Common myeloid progenitor, CD34-positive (primary cell): ENCODE measurements at places on chromosomes 7 and 10.

DNA sequence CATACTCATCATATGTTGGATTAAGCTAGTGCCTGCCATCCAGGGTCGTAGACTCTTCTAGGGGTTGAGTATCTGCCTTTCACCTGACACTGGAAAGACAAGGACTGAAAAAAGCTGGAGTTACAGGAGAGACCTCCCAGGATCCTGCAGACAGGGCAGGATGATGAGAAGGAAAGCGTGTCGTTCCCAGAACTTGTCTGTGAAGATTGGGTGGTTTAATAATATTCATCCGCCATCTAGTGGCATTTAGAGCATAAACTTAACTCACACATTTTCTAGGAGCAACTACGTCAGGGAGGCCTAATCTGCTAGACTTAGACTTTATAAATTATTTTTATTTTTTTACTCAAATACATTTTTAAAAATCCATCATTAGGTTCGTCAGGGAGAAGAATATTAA is 59.6 kb downstream of the ADRB1 start:
- peak; percentile 51 for DNase-seq

- no peak for DNase-seq
Observed at GRCh38 chr10:109898666-109899355, 24.5 kb downstream of the XPNPEP1 start.

DNA sequence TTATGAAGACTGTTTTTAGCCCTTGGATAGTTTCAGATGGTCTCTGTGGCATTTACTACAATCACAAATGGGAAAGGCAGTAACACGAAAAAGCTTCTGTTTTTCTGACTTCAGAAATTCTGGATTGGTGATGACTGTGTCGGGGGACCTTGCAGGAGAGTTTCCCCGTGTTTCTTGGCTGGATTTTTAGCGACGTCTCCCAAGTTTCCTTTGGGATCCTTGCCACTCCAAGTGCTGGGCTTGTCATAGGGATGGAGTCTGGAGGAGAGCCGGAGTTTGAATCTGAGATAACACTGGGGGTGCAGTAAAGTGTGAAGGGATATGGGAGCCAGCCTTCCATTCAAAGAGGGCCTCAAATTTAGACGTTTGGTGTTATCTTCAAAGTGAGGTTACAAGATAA is 179.0 kb downstream of the SNX10 start:
- no peak for DNase-seq

DNA sequence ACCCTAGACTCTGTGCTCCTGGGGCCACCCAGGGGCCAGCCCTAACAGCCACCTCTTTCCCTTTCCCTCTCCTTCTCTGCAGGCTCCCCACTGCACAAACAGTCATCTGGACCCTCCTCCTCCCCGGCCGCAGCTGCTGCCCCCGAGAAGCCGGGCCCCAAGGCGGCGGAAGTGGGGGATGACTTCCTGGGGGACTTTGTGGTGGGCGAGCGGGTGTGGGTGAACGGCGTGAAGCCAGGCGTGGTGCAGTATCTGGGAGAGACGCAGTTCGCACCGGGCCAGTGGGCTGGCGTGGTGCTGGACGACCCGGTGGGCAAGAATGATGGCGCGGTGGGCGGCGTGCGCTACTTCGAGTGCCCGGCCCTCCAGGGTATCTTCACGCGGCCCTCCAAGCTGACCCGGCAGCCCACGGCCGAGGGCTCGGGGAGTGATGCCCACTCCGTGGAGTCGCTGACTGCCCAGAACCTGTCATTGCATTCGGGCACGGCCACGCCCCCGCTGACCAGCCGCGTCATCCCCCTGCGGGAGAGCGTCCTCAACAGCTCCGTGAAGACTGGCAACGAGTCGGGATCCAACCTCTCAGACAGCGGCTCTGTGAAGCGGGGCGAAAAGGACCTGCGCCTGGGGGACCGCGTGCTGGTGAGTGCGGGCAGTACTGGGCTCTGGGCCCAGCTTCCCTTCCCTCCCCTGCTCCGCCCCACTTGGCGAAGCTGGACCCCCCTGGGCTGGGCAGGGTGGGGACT is 49.3 kb downstream of the CLIP2 start:
- no peak for DNase-seq

GRCh38 chr10:126235979-126236851 is 152.1 kb downstream of the ADAM12 start:
- DNase-seq = no peak

- DNase-seq = no peak
Observed at GRCh38 chr7:134289841-134290240, 26.9 kb downstream of the SLC35B4 start.

DNA sequence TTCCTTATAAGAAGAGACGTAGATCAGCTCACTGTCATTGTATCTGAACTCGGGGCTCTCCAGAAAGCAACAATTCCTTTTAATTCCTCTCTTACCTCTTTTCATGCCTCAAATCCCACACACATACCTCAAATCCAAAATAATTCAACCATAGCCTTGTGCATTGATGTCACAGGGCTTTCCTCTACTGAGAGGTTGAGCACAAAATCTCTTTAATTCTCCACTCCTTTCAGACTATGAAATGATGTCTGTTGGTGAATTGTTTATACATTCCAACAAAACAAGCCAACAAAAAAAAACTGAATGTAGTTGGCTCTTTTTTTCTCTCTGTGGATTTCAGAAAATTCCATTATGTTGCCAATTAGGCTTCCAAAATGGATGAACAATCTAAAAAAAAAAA is 53.2 kb downstream of the BPGM start:
- no peak for DNase-seq

DNA sequence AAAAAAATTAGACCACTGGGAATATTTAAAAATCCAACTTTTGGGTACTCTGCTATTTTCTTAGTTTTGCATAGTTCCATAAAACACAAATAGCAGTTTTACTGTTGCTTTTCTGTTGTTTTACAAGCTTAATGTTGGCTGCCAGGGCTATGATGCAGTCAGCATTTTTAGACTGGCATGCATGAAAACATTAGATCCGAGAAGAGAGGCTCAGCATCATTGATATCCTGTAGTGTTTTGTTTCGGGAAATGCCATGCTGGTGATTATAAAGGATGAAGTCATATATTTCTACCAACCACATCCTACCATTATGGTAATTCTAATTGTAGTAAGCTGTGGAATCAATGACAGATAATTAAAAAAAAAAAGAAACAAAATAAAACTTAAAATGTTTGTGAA is 104.6 kb downstream of the MBL2 start:
- DNase-seq = no peak

- DNase-seq = peak; percentile 91
Observed at GRCh38 chr7:27150568-27151340, 1.6 kb downstream of the HOXA3 start.

GRCh38 chr10:966466-967235 is 21.6 kb upstream of the GTPBP4 start:
- no peak for DNase-seq

DNA sequence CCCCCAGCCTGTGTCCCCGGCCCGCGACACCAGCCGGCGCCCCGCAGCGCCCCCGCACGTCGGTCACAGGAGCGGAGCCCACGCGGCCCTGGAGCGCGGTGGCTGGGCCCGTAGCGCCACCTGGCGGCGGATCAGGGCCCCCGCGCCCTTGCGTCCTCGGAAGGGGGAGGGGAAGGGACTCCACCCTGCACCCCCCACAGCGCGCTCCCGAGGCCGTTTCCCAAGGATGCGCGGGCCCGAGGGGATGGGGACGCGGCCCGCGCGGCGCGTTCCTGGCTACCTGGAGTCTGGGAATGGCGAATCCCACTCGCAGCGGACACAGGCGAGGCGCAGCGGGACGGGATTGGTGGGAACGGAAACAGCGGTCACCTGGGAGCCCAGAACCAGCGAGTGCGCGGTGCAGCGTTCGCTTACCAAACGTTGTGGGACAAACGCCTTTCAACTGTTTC is 23.8 kb upstream of the MKI67 start:
- peak; percentile 78 for DNase-seq

- DNase-seq = no peak
Observed at GRCh38 chr10:3125527-3126170, 46.9 kb downstream of the PITRM1 start.

DNA sequence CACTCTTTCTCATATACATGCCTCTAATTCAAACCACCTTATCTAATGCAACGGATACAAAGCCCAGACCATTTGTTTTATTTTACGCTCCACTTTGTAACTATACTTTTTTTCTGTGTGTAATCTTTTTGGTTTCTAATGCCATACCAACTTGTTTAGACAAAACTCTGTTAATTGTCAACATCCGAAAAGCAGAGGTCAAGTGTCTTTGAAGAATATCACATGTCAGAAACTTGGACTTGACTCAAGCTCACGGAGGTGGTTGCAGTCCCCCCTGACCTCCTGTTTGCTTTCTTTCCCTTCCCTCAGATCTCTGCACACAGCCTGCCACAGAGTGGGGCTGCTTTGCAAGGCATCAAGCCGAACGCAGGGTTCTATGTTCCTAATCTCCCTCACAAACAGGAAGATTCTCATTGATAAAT is 698.9 kb downstream of the PARD3 start:
- no peak for DNase-seq

DNA sequence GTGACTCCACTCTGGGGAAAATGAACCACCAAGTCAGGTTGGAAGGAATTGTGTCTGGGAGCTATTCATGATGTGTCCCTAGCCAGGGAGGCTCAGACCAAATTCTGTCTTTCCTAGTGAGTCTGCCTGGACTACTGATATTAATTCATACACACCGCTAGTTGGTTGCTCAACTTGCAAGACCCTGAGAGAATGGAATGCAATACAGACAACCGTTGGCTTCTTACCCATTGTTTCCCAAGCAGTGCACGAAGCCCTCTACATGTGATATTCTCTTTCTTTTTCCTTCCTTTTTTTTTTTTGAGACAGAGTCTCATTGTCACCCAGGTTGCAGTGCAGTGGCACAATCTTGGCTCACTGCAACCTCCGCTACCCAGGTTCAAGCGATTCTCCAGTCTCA is 19.4 kb upstream of the SRGN start:
- no peak for DNase-seq

- peak; percentile 10 for DNase-seq
Observed at GRCh38 chr7:43484678-43485395, 98.1 kb upstream of the STK17A start.

GRCh38 chr10:112583236-112583939 is 136.4 kb downstream of the VTI1A start:
- no peak for DNase-seq

DNA sequence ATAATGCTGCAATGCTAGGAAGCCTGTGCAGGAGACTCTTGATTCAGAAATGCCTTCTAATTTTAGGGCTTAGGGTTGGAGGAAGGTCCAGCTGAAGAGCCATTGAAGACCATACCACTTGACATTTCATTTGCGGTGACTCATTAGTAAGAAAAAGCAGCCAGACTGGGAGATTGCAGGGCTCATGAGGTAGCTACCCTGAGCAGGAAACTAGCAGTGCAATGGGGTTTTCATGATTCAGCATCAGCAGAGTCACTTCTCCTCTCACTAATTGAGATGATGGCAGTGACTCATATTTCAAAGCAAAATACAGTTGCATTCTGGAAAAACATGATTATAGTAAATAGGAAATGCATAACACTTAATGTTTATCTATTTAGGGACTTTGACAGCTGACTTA is 434.1 kb downstream of the DNAJB9 start:
- no peak for DNase-seq

DNA sequence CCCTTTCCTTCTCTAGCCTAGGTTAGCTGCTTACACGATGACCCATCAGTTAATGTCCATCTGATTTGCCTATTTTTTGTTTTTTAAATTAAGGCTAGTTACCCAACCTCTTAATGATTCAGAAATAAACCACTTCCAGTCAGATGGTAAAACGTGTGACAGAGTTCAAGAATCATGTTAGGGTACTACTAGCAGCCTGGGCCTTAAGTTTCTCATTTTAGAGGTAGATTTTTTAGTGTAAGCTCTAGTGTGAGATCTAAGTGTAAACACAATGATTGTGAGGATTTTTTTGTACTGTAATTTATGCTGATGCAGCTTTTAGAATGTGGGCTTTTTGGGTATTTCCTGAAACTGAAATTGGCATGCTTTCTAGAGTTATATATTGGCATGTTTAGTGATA is 130.0 kb downstream of the CDK14 start:
- DNase-seq = no peak

GRCh38 chr10:48575901-48576300 is 29.0 kb downstream of the ARHGAP22 start:
- no peak for DNase-seq

DNA sequence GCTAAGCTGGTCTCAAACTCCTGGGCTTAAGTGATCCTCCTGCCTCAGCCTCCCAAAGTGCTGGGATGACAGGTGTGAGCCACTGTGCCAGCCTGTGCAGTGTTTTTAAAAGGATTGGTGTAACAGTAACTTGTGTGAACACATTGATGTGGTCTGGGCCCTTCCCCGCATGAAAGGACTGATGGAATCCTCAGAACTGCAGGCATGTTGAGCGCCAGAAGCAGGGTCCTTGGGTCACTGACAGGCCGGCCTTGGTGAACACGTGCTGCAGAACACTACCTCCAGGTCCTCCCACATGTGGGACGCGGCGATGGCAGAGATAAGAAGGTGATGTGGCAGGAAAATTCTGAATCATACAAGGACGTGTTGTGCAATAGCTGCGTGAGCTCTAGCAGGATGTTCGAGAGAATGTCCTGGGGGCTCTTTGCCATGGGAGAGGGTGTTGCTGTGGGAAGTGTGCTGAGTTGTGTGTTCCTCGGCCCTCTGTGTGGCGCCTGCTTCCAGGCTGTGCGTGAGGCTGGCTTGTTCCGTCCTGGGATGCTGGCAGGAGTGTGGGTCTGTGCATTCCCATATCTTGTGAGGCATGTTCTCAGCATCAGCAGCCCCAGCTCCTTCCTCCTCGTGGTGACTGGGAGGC is 68.2 kb downstream of the DNAJB6 start:
- DNase-seq = peak; percentile 80

DNA sequence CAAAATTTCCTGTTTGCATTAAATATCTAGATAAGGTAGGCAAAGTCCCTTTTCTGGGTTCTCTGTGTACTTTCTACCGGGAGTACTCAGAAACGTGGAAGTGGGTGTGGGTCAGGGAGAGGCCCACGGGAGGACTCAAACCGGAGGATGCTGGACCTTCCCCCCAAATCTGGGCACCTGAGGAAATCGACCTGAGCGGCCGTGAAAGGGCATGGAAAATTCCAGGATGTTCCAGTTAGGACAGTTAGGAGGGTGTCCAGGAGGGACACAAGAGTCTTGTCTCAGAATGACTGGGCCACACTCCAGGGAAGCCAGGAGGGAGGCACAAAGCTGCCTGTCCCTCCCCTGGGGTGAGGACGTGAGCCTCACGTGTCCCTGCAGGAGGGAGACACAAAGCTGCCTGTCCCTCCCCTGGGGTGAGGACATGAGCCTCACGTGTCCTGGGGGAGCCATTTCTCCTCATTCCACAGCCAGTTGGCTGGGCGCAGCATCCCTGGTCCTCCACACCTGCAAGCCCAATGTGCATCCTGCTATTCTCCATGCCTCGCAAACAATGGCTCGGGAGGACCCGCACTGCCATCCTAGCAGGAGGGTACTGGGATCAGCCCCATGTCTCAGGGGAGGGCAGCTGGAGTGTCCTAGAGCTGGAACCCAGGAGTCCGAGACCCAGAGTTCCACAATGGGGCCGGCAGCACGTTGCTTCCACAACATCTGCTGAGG is 190.5 kb upstream of the PPP2R2D start:
- no peak for DNase-seq

DNA sequence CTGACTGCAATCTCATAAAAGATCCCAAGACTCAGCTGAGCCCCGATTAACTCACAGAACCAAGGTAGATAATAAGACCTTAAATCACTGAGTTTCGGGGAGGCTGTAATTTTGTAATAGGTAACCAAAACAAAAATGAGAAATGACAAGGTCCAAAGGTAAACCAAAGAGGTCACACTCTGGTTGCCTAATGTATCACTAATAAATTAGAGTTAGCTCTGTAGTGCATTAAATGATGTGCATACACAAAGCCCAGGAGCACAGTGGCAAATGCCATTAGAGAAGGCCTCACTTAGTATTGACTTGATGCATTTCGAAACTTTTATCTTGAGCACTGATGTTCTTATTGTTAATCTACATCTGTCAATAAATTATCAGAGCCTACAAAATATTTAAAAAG is 237.7 kb upstream of the CCDC6 start:
- DNase-seq = no peak
